NAMALWA (cell line): ENCODE measurements at places on chromosomes 1 and 21.

DNA sequence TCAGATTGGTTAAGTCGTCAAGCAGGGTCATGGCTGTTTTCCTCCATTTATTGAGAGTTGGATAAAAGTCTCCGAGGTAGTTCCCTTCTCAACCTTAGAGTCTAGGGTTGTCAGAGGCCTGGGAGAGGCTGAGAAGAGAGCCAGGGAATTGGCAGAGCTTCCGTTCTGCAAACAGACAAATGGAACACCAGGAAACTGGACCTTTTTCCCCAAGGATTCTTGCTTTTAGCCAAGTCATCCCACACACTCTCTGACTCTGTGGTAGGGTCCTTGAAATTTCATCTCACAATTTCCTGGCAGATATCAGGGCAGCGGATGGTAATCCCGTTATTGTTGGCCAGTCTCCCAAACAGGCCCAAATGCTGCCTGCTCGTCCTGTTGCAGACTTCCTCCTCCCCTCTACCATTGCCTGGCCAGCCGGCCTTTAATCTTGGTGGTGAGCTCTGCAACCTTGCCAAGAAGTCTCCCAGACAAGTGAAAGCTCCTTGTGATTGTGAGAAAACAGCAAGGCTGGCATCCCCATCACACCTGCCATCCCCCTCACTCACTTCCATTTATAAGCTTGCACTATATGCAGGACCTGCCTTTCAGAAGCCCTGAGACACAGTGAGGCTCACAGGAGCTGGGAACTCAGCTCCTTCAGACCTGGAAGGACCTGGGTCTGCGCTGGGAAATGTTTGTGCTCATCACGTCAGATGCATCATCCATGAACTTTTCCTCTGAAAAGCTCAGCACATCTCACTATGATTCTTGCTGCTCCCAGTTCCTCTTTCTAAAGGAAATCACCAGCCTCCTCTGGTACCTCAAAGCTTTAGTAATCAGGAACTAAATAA is 13.7 kb upstream of the SRP9 start:
- DNase-seq: no peak

DNA sequence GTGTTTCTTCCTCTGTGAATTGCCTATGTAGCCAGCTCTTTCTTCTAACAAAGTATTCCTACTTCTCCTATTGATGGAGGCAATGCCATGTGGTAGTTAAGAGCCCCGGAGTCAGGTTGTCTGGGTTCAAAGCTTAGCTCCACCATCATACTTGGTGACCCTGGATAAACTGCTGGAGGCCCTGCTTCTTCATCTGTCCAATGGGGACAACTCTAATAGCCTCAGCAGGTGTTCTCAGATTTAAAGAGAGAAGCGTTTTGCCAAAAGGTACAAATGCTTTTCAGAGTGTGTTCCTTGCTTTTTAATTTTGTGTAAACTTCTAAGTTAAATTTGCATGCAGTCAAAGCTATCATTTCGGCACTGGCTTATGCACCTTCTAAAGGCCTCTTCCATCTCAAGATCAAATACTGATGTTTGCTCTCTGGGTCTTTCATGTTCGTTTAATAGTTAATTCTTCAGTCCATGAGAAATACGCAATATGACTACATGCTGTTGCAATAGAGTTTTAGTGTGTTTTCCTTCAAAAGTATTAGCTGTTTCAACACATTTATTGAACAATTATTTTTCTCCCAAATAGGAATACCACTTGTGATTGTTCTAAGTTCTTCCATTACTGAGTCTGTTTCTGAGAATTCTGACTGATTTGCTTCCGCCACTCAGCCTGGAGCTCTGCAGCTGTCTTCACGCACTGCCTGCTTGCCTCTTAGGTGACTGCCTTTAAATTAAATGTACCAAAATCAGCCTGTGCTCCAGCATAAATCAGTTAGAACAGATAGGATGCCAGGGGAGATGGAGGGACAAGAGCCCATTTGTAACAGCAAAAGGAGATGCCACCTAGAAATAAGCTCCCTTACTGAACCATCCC is 75.6 kb downstream of the CAPZB start:
- no peak for DNase-seq

DNA sequence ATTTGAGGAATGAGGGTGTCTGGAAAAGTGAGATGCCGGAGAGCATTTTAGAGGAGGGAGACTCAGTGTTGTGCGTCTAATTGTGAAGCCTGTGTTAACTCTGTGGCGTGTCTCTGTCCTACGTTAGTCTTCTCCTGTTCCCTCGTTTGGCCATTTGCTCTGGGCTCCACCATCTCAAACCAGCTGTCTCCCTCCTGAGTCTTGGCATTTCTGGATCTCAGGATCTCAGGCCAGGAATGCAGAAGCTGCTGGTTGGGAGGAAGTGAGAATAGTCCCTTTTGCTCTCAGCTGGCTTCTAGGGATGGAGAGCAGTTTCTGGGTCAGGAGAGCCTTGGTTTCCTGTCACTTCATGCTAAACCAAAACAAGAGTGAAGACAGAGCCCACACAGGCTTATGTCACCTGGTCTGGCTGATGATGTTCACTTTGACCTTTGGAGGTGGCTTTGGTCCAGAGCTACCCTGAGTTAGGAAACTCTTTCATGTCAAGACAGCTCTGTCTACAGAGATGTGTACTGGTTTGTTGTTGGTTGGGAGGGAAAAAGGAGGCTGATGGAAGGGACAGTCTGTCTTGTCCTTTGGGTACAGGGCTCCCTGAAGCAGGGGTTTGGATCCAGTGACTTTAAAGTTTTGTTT is 859 bp downstream of the NFASC start:
- DNase-seq: no peak

- no peak for DNase-seq
Measured at GRCh38 chr1:7489586-7489985, 281.5 kb upstream of the VAMP3 start.

DNA sequence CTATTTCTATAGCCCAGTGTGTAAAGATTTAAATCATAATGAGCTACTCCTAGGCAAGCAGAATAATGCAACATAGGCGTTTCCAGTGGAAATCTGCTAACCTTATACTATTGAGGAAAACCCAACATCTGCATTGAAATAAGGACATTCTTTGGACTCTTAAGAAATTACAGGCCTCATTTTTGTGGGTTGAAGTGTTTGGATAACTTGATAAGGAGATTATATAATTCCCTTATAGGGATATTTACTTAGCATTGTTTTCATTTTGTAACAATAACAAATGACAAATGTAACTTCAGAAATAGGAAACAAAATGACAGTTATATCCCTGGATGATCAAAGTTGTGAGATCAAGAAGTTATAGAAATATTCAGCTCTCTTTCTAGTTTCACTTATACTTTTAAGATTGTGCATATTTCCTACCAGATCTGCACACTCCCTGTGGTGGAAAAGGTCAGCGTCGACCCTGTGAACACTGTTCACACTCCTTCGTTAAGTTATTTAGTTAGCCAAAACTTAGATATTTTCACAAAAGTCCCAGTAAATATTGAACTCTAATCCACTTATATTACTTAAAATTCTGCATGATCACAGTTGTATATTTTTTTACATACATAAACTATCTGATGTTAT is 284.4 kb upstream of the C1orf105 start:
- DNase-seq: no peak

DNA sequence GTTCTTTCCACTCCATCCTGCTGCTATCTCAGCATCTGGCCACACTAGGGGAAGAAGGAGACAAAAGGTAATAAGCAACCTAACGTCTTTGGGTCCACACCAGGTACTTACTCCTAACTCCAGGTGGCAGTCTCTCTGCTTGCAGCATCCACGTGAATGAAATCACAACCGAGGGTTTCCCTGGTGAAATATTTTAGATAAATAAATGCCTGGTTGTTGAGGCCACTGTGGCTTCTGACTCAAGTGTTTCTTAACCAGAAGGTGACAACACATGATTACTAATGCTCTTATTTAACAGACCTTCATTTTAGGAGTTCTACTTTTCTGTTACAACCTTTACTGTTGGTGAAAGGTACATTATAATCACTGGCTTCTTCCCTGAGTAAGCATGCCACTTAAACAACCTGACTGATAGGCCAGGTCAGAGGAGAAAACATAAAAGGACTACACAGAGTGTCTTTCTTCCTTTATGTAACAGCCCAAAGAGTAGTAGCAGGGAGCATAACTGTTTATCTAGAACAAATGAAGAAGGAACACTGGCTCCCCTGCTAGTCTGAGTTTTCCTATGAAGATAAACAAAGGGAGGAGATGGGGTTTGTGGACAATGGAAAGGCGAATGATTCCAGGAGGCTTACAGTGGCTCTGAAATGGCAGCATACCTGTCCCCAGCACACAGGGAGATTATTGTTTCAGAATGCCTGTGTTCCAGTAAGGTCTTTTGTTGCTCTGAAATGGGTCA is 59.9 kb downstream of the SYT6 start:
- no peak for DNase-seq

DNA sequence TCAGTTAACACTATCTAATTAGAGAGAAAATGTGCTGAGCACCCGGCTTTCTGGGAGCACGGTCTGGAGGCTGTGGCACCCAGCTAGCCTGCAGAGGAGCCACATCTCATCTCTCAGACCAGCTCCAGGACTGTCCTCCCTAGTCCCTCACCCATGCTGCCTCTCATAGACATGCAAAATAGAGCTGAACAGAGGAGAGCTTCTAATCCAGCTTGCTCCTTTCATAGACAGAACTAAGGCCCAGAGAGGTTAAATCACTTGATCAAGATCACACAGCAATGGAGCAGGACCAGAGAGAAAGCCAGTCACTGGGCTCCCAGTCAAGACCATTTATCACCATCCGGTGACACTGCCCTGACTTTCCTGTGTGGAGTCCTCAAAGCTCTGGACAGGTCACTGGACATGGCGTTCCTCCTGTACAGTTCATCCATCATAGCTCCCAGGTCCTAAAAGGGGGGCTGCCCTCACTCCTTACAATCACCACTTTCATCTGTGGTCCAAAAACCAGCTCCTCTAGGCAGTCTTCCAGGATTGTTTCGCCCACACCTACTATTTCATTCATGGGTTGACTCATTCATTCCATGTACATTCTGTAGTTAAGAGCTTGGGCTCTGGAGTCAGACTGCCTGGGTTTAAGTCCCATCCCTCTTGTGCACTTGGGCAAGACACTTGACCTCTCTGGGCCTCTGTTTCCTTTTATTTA is 8.8 kb upstream of the CAMK2N1 start:
- no peak for DNase-seq

GRCh38 chr1:194331758-194332157 is 1145.3 kb upstream of the B3GALT2 start:
- DNase-seq: no peak

- DNase-seq: peak; percentile 78
Measured at GRCh38 chr1:203625628-203626019, 1.0 kb upstream of the ATP2B4 start.

DNA sequence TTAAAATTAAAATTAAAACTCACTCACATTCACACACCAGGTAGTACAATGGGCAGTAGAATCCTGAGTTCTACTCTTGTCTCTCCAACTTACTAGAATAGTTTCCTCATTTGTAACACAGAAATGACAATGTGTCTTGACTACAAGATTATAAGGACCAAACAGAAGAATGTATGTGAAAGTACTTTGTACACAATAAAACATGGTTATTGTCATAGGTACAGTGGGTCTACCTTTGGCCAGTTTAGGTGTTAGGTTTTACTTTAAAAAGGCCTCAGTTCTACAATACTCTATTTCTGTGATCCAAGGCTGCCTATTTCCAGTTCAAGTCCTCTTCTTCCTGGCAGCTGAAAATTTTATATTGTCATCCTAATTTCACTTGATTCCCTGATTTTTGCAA is 50.2 kb downstream of the LUZP1 start:
- DNase-seq: no peak

DNA sequence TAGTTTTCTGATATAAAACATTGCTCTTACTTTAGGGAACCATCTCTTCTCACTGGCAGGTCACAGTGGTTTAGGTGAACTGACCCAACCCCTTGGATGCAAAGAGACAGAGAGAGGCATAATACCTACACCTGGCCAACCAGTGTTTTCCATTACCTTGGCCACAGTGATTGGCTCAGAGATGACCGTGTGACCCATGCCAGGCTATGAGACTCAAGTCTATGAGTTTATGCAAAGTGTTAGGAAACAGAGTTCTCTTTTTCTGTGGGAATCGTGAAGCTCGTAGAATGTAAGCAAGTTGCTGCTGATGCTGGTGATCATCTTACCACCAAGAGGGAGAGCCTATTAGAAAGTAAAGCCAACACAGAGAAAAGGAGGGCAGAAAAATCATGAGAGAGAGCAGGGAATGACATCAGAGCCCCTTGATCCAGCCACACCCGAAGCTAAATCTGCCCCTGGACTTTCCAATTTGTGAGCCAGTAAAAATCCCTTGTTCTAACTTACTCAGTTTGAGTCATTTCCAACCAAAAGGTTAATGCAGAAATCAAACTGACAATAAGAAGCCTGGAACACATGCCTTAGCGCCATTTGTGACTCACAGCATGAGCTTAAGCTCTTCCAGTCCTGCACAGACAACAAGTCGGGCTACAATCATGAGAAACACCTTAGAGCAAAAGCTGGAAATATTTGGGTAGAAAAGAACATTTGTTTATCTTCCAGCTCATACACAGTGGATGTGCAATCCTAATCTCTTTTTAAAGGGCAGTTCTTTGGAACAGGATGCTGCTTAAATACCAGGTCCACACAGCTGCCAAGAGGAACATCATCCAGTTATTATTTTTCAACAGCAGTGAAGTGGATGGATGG is 81.3 kb upstream of the KAZN start:
- no peak for DNase-seq

GRCh38 chr21:31624961-31625491 is 34.5 kb upstream of the SOD1 start:
- DNase-seq: no peak

GRCh38 chr1:156444407-156445001 is 56.1 kb downstream of the MEF2D start:
- peak; percentile 84 for DNase-seq

- no peak for DNase-seq
Measured at GRCh38 chr1:14220324-14220723, 378.2 kb upstream of the KAZN start.

GRCh38 chr1:151985768-151986167 is 7.9 kb downstream of the S100A10 start:
- no peak for DNase-seq

DNA sequence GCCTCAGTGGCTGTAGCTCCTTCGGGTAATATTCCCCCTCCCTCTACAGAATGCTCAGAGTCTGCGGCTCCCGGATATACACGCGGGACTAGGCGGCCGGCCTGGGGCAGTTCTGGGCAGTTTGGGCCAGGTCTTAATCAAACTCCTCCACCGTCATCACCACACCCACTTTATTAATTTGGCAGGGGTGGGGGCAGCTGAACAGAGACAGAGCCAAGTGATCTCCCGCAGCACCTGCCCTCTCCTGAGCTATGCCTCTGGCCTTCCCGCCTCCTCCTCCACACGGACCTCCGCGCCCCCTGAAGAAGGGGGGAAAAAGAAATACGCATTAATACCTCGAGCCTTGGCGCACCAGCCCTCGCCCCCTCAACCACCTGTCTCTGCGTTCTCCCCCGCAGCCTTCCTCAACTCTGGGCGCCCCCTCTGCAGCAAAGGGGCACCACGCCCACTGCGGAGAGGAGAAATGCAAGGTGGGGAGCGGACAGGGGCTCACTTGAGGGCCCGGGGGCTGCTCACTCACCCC is 42.6 kb downstream of the CD34 start:
- DNase-seq: peak; percentile 24
